ENCODE measurements at places on chromosomes 12 and 14. TPM values are rescaled to one million over a fixed set of nuclear protein-coding genes. Genes with fewer than 3 reads are reported as not detected.
A peak's percentile ranks its signal among the peaks of the same experiment; 100 is the strongest.

- DNase-seq = no peak
These were observed 179.3 kb upstream of the BTG1 start for GRCh38 chr12:92324849-92325500.

GRCh38 chr14:91374287-91374878 lies 43.2 kb downstream of the CCDC88C start:
- DNase-seq = no peak

DNA sequence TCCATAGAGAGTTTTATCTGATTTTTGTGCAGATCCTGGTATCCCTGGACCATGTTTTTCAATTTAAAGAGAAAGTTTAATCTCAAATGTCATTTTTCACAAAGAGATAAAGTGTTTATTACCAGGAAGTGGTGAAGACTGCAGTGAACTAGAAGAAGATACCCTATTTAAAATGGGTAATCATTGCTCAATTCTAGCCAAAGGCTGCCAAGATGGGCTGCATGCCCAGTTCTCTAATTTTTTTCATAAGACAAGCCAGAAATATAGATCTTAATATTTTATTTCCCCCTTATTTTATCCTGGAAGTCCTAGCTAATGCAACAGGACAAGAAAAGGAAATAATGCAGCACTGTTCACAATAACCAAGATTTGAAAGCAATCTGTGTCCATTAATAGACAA lies 343.5 kb downstream of the PCNX1 start:
- no peak for DNase-seq

DNA sequence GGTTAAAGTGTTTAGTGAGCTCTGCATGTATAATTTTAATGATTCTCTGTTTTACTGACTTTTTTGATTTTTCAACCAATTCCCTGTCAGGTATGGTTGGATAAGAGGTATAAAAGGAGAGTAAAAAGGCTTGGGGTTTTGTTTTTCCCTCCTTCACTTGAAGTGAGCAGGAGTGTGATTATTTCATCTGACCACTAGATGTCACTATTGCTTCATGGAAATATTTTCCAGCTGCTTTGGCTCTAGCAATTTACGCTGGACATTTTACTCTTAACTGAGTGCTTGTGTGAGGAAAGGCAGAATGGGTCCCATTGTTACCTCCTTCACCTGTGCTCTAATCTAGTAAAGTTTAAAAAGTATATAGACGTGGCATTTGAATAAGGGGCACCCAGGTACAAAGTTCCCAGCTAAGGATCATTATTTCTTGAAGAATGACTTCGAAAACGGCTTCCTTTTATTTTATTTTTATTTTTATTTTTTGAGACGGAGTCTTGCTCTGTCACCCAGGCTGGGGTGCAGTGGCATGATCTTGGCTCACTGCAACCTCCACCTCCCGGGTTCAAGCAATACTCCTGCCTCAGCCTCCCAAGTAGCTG lies 66.5 kb downstream of the TBC1D30 start:
- peak; percentile 19 for DNase-seq

DNA sequence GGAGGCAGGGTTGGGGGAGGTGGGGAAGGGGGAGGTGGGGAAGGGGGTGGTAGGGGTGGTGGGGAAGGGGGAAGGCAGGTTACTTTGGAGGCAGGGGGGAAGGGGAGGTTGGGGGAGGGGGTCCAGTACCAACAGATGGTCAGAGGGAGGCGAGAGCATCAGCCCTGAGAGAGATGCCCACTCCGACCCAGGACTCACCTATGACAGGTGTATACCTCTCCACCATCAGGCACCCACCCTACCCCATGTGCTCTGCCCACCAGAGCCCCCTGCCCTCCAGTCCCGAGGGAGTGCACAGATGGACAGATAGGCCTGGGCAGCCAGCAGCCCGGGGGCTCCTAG lies 18.6 kb downstream of the JAG2 start:
- DNase-seq = no peak

- DNase-seq = no peak
These were observed 314.7 kb upstream of the ATP2B1 start for GRCh38 chr12:90023207-90023900.

DNA sequence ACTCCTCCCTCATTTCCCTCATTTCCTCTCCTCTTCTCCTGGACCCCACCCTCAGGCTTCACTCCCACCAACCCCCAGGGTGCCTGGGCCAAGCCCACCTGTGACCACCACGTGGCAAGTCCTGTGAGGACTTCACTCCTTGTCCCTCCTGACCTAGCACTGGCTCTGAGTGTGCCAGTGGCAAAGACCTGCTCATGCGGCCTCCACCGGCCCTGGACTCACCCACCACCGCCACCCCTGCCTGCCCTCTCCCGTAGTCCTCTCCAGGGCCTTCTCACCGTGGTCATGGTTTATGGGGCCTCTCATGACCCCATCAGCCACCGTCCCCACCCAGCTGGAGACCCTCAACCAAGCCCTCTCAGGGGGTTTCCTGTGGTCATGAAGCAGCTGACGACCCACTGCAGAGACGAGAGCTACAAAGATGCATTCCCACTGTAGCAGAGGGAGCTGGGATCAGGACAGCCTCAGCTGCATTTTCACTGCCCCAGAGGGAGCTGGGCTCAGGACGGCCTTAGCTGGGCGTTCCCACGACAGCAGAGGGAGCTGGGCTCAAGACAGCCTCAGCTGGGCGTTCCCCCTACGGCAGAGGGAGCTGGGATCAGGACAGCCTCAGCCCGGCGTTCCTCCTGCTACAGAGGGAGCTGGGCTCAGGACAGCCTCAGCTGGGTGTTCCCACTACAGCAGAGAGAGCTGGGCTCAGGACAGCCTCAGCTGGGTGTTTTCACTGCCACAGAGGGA lies 3.2 kb upstream of the C14orf180 start:
- no peak for DNase-seq

GRCh38 chr12:92224685-92225331 lies 79.2 kb upstream of the BTG1 start:
- DNase-seq = peak; percentile 19

CLEC14A gene
- total RNA-seq = not detected

TMEM179 gene
- total RNA-seq = not detected

OTX2 gene
- not detected for total RNA-seq

SERPINA9 gene
- not detected for total RNA-seq
